ENCODE measurements at places on chromosomes 6 and 20.

- DNase-seq: no peak
Observed at GRCh38 chr6:170270984-170271593, 19.8 kb downstream of the DLL1 start.

GRCh38 chr6:140774080-140774505 is 1358.6 kb upstream of the GJE1 start:
- DNase-seq: no peak

GRCh38 chr6:65199121-65199520 is 507.9 kb downstream of the EYS start:
- DNase-seq: no peak

- no peak for DNase-seq
Observed at GRCh38 chr6:44072452-44072958, 54.7 kb downstream of the MRPL14 start.

DNA sequence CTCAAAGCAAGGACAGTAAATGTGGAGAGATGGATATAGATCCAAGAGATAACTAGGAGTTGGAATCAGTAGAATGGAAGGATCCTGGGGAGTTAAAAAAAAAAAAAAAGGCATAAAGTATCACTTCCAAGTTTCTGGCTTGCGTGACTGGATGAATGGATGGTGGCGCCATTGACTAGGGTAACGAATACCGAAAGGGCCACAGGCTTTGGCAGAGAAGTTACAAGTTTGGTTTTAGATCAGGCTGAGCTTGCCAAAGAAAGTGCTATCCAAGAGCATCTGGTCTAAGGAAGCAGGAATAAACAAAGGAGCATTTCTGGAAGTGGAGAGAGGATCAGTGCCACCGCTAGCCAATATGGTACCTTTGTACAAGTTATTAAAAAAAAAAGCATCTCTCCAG is 17.5 kb downstream of the L3MBTL1 start:
- no peak for DNase-seq

GRCh38 chr20:10014431-10014830 is 20.4 kb upstream of the ANKEF1 start:
- DNase-seq: no peak

DNA sequence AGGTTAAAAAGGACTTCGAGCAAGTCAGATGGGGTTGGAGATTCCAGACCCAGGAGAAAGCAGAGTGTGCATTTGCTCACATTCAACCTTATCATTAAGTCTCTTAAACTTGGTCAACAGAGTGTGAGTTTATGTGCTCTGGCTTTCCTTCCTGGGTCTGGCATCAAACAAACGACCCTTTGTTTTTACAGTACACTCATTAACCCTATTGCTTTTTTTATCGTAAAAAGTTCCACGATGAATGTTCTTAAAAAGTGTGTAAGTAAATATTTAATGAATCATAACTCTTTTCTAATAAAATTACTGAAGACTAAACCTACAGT is 2.5 kb downstream of the FYN start:
- DNase-seq: no peak

GRCh38 chr6:121201105-121201504 is 133.2 kb downstream of the TBC1D32 start:
- DNase-seq: no peak

GRCh38 chr6:5190507-5190906 is 70.2 kb downstream of the LYRM4 start:
- DNase-seq: peak; percentile 24

GRCh38 chr6:128511506-128511905 is 8.9 kb downstream of the PTPRK start:
- no peak for DNase-seq

All from suppressor macrophage (primary cell).